ENCODE measurements at places on chromosomes 6 and 20.

DNA sequence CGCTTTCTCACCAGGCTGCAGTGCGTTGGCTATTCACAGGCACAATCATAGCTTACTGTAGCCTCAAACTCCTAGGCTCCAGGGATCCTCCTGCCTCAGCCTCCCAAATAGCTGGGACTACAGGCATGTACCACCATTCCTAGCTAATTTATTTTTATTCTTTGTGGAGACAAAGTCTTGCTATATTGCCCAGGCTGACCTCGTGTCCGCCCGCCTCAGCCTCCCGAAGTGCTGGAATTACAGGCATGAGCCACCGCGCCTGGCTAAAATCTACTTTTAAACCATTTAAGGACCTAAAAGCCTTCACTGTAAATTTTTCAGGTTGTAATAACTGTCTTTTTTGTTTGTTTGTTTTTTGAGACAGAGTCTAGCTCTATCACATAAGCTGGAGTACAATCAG is 15.2 kb downstream of the SAMHD1 start:
- no peak for DNase-seq

DNA sequence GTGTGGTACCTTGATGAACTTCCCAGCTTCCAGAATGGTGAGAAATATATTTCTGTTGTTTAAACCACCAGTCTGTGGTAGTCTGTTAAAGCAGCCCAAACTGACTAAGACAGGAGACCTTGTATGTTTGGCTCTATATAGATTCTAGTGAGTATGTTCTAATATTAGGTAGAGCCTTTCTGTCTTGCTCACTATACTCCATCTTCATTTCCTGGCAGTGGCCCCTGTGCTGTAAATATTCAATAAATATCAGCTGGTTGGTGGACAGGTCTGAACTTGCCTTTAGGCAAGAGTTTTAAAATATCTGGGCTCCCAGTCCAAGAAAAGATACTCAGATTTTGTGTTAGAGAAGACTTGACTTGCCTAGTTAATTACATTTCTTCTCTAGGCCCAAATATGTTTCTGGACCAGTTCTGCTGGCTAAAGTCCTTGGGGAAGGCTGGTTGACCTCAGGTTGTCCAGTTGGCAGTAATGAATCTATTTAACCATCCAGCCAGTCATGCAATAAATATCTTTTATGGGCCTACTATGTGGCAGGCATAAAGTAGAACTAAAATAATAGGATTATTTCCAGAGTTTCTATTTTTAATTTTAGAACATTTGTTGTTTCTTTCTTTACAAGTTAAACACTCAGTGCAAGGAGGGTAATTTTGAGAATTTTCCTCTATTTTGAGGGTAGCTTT is 22.3 kb downstream of the PPP1R14C start:
- no peak for DNase-seq

- no peak for DNase-seq
Observed at GRCh38 chr6:32439602-32440214, at the start of gene HLA-DRA. TSS of gene HLA-DRA (plus strand) at chr6:32439887. CDS start at chr6:32439951, 64 bp downstream.

DNA sequence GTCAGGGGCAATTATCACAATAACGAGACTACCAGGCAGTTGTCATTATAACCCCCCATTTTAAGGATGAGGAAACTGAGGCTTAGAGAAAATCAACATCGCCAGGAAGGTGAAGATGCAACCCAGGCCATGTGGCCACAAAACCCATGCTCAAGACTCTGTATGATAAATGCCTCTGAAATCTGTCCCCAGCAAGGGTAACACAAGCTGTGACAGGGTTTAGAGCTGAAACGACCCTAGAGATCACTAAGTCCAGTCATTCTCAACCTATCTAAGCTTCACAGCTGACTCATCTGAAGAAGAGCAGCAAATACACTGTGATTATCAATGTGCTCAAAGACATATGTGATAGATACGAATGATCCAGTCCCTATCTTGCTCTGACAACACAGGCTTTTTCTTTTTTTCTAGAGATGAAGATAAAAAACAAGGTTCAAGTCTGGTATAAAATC is 47.0 kb downstream of the ARHGAP18 start:
- no peak for DNase-seq

- no peak for DNase-seq
Observed at GRCh38 chr6:133648581-133648980, 240.3 kb upstream of the TCF21 start.

GRCh38 chr20:6711951-6712649 is 55.4 kb upstream of the BMP2 start:
- no peak for DNase-seq

DNA sequence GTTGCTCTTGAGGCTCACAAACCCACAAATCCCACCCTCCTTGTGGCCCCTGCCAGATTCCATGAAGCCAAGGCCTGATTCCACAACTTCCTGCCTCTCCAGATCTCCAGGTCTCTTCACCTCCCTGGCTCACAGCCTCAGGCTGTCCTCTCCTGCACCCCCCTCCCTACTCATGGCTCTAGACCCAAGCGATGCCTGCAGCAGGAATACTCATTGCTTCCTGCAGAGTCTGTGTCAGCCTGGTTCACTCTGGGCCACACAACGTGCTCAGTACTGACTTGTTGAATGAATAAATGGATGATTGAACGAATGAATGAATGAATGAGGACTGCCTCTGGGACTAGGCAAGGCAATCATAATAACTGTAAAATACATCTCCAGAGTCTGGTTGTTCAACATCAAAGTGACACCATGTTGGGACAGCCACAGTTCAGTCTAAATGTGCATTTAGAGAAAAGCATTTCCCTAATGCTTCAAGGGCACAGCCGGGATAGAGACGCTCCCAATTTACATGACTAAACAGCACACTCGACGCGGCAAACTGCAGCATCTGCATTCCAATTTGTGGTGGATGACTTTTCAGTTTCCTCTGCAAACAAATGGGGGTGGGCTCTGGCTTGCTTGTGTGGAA is 139.9 kb downstream of the GRM4 start:
- DNase-seq, result no peak

DNA sequence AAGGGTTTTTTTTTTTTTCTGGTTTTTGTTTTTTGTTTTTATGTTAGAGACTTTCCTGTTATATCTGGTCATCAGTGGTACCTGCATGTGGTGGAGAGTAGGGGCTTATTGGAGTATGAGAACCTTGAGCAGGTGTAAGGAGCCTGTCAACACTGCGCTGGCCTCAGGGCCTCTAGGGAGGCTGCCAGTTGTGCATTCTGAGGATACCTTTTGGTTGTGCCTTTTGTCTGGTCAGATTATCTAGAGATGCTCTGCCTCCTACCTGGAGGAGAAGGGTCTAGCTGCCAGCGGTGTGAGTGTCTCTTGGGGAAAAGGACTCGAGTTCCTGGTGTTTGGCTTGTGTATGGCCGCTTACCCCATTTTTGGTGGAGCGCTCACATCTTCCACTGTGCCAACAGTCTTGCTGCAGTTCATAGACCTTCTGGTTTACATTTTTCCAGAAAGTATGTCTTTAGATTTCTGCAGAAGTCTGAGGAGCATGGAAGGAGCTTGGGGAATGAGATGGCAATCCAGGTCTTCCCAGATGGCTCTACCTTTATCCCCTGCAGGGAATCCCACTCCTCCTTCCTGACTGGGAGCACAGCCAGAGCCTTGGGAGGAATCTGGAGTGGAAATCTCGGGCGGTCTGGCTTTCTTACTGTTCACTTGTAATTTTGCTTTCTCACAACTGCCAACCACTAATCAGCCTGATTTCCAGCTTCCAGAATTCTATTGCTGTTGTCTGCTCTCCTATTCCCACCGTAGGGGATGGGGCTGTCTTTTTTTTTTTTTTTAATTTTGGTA is 49.9 kb downstream of the PTPN1 start:
- DNase-seq, result no peak

DNA sequence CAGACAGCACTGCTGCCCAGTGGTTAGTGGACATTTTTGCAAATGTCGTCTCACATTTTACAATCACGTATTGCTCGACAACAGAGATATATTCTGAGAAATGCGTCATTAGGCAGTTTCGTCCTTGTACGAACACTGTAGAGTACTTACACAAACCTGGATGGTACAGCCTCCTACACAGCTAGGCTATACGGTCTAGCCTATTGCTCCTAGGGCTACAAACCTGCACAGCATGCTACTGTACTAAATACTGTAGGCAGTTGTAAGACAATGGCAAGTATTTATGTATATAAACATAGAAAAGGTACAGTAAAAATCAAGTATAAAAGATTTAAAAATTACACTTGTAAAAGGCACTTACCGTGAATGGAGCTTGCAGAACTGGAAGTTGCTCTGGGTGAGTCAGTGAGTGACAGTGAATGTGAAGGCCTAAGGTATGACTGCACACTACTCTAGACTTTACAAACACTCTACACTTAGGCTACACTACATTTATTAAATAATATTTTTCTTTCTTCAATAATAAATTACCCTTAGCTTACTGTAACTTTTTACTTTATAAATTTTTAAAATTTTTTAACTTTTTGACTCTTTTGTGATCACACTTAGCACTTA is 43.1 kb downstream of the ALDH5A1 start:
- no peak for DNase-seq

GRCh38 chr6:75101896-75102295 is 104.0 kb downstream of the COL12A1 start:
- DNase-seq, result no peak

GRCh38 chr6:133837801-133838349 is 51.0 kb upstream of the TCF21 start:
- no peak for DNase-seq

DNA sequence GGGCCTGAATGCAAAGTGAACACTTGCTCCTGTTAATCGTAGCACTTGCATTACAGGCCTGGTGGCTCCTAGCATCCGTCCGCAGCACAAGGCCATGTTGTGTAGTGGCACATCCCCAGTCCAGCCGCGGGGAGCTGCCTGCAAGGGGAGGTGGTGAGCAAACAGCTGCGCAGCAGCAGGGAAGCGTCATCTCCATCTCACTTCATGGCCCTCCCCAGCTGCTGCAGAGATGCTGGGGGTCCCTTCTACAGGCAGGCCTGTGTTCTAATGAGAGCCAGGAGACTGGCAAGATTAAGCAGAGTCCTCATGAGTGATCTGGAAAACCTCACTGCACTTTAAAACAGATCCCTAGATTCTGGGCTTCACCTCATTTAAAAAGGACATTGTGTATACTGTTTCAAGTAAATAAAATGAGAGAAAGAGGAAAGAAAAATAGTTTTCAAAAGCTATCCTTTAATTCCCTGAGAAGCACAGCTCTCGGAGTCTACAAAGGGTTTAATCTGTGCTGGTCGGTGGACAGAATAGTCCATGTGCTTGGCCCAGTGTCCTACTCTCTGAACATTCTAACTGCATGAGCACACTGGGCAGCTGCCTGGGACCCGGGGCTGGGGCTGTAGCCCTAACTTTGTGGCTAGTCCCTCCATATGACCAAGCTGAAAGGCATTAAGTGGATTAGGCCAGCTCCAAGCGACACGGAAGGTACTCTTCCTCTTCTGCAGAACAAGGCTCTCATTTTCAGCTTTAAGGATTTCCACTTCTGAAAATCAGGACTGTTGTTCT is 125.8 kb downstream of the LY86 start:
- no peak for DNase-seq

DNA sequence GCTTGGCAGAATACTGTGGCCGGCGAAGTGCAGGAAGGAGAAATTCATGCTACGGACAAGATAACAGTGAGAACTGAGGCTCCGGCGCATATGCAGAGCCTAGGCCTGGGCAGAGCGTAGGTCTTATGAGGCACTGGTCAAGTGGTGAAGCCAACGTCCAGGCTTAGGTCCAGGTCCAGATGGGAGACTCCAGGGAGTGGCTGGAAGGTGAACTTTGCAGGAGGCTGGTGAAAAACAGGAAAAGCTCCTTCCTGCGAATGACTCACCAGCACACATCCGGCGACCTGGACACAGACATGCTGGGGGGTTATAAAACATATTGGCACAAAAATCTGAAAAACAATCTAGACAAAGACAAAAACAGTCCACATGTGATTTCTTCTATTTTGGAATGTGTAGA is 15.4 kb downstream of the C6orf141 start:
- DNase-seq, result no peak

DNA sequence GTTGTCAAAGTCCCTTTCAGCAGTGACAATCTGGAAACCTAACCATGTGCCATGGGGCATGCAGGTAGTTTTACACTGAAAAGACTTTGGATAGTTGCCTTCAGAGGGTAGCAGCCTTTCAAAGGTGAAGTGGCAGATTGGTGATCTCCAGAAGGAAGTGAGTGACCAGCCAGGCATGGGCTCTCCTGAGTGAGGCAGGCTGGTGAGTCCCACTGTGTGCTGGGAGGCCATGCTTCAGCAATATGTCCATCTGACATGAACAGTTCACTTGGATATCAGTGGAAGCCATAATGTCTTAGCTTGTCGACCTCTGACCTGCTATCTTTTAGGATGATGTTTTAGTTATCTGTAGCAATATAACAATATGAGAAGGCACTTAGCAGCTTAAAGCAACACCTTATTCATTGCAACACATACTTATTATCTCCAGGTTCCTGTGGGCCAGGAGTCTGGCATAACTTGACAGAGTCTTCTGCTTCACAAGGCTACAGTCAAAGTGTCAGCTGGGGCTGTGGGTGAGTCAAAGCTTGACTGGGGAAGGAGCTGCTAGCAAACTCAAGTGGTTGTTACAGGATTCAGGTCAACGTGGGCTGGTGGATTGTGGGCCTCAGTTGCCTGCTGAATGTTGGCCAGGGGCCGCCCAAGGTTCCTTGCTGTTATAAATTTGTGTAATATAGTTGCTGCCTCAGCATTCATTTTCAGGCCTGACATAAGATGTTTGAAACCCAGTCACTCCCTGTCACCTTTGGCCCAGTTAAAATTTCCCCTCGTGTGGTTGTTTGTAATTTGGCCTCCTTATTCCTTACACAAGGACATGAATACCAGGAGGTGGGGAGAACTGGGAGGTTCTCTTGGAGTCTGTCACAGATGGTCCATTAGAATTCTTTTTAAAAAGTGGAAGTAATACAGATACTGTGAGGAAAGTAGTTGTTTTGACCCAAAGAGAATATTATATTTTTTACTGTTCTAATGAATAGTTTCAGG is 100.2 kb downstream of the UST start:
- no peak for DNase-seq

DNA sequence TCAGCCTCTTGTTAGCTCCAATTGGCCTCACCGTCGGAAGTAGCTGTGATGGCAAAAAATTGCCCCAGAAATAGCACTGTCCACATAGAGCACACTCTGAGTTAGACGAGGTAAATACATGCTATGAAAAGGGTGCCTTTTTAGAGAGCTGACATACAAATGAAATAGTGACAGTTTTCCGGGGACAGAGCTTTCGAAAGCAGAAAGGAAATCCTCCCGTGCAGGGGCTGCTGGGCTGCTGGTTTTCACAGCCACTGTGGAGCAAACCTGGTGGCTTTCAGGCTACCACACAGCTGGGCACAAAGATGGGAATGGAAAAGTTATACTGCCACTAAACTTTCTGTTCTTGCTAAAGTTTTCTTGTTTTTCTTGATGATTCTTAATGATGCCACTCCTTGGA is 8.3 kb downstream of the SLPI start:
- no peak for DNase-seq
